Right lobe of liver (tissue), 6 donors: ENCODE measurements at places on chromosomes 5 and 9. TPM values are rescaled to one million over a fixed set of nuclear protein-coding genes. Genes with fewer than 3 reads are reported as not detected.

- no peak overlapping the region for H3K4me3 ChIP-seq
- no peak overlapping the region for H3K27ac ChIP-seq
- H3K27me3 ChIP-seq, result no peaks in the 10 kb centered on the region
- no peaks in the 10 kb centered on the region for H3K36me3 ChIP-seq
Measured at GRCh38 chr9:116318468-116319374, 165.1 kb downstream of the PAPPA start.

Gene WDR38
- total RNA-seq, result not detected

GRCh38 chr9:98709968-98710965 is 1.5 kb upstream of the GABBR2 start:
- DNase-seq, result no peak
- no peak overlapping the region for H3K27ac ChIP-seq
- no peaks in the 10 kb centered on the region for H3K36me3 ChIP-seq
- no peak overlapping the region for H3K4me3 ChIP-seq
- H3K27me3 ChIP-seq, result peaks cover 24% of the 10 kb centered on the region

GRCh38 chr5:166532456-166533220 is 1758.8 kb upstream of the WWC1 start:
- no peak for DNase-seq
- H3K36me3 ChIP-seq, result no peaks in the 10 kb centered on the region
- no peak overlapping the region for H3K4me3 ChIP-seq
- H3K27me3 ChIP-seq, result no peaks in the 10 kb centered on the region
- H3K4me1 ChIP-seq, result no peaks in the 10 kb centered on the region

Gene ZNF454
- not detected for total RNA-seq

- no peaks in the 10 kb centered on the region for H3K27me3 ChIP-seq
- no peak overlapping the region for H3K4me3 ChIP-seq
- H3K36me3 ChIP-seq, result no peaks in the 10 kb centered on the region
- no peak overlapping the region for H3K27ac ChIP-seq
Measured at GRCh38 chr5:178363501-178364325, 131.1 kb upstream of the PHYKPL start.

- no peaks in the 10 kb centered on the region for H3K27me3 ChIP-seq
- H3K36me3 ChIP-seq, result no peaks in the 10 kb centered on the region
- no peak overlapping the region for H3K4me3 ChIP-seq
- no peaks in the 10 kb centered on the region for H3K4me1 ChIP-seq
- no peak overlapping the region for H3K27ac ChIP-seq
Measured at GRCh38 chr5:3269395-3270169, 326.1 kb upstream of the IRX1 start.

- no peak overlapping the region for H3K27ac ChIP-seq
- peaks cover 19% of the 10 kb centered on the region for H3K4me1 ChIP-seq
- peak; percentile 39 for DNase-seq
Measured at GRCh38 chr9:129313331-129313955, 135.4 kb upstream of the IER5L start.

DNA sequence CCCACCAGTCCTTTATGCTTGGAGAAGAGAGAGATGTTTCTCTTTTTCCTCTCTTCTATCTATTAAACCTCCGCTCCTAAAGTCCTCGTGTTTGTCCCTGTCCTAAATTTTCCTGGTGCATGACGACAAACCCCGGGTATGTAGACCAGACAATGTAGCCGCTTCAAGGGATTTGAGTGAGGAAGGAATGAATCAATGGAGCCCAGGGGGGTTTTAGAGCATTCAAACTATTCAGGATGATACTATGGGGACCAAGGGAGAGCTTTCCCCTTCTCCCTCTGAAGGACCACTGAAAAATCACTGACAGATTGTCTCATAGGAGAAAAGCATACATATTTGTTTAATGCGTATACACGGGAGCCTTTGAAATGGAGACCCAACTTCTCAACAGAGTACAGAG is 18.4 kb downstream of the CEL start:
- no peak overlapping the region for H3K4me3 ChIP-seq
- no peaks in the 10 kb centered on the region for H3K27me3 ChIP-seq
- no peaks in the 10 kb centered on the region for H3K36me3 ChIP-seq
- H3K27ac ChIP-seq, result no peak overlapping the region
- no peaks in the 10 kb centered on the region for H3K4me1 ChIP-seq
